ENCODE measurements at places on chromosomes 5 and 9.

DNA sequence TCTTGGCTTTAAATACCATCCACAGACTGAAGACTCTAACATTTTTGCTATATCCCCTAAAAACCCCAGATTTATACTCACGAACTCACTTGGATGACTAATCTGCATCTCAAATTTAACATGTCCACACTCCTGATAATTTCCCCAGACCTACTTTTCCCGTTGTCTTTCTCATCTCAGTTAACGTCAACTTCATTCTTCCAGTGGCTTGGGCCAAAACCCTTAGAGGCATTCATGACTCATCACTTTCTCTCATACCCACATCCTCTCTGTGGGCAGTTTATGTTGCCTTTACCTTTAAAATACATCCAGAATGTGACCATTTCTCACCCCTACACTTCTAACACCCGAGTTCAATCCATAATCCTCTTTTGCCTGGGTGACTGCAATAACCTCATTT lies 96.7 kb downstream of the EDIL3 start:
- no peak for DNase-seq

- no peak for DNase-seq
Observed at GRCh38 chr5:174271316-174271715, 225.8 kb downstream of the NSG2 start.

DNA sequence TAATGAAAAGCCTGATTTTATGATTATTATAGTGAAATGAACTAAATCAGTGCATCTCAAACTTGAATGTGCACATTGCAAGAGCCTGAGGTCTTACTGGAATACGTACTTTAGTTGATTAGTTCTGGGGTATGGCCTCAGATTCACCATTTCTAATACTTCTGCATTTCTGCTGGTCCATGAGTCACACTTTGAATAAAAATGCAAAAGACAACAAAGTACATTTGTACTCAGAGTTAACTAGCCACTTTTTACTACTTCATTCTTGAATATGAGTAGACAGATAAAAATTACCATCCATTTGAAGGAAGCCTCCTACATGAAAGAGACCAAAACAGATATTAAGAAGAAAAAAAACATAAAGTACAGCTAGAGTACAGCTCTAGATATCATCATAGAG lies 27.1 kb upstream of the PRR16 start:
- no peak for DNase-seq

DNA sequence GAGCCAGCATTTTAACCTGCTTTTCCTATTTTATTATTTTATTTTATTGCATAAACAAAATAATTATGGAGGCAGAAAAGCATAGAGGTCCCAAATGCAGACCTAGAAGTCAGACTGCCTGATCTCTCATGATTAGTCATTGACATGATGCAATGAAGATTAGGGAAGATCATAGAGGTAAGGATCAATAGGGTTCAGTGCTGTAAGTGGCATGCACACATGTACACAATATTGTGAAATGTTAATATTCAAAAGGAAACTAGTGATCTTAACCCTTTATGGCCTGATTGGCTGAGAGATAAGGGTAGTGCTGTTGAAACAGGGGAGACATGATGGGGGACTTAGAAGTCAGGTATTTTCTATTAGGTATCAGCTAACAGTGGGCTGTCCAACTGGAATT lies 1.1 kb upstream of the FRRS1L start:
- no peak for DNase-seq

DNA sequence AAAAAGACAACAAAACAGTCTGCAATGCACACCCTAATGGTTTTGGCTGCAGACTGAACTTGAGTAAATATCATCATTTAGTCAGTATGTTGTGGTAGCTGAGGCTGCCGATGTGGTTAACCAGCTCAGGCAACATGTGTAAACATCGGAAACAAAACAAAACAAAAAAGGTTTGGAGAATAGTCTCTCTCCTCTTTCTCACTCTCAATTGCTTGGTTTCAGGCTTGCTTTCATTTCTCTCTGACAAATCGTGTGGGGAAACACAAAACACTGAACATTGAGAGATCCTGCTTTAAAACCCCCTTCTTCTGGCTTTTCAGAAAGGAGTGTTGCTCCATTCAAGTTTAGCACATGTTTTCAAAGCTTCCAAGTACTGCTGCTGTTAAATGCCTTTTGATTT lies 453.3 kb downstream of the BNC2 start:
- no peak for DNase-seq

DNA sequence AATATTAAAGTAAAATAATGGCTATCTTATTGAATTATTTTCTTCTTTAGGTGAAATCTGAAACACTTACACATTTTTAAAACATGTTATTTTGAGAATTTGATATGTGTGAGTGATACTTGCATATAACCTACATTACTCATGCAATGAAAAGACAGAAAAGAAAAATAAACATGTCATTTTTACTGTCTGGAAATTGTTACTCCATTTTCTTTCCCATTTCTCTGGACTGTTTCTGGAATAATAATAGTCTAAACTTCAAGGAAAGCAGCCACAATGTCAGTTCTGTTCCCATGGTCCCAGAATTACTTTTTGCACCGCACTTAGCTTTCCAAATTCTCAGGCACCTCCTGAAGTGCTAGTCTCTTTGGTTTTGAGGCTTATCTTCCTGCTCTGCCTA lies 145.5 kb downstream of the PRR16 start:
- no peak for DNase-seq

DNA sequence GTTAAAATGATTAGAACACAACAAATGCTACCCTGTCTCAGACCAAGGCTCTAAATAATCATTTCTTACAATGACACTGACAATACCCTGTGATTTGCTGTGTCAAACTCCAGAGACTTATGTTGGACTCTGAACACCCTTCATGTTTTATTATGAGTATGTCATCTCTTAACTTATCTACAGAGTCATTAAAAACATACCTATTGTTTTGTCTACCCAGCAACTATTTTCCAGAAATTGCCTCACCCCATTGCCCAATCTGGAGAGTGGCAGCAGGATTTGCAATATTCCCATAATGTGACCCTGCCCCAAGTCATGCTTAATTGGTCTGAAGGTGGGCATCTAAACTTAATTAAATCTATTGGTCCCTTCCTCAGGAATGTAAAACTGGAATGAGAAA lies 23.0 kb upstream of the KIF2A start:
- no peak for DNase-seq

- DNase-seq, result no peak
Observed at GRCh38 chr5:35856765-35857351, at the start of gene IL7R. IL7R (plus strand) TSS chr5:35856891; CDS start chr5:35856978, 87 bp downstream.

- no peak for DNase-seq
Observed at GRCh38 chr5:10469253-10470050, 27.8 kb downstream of the ROPN1L start.

- no peak for DNase-seq
Observed at GRCh38 chr9:16316911-16317817, 553.3 kb downstream of the BNC2 start.

DNA sequence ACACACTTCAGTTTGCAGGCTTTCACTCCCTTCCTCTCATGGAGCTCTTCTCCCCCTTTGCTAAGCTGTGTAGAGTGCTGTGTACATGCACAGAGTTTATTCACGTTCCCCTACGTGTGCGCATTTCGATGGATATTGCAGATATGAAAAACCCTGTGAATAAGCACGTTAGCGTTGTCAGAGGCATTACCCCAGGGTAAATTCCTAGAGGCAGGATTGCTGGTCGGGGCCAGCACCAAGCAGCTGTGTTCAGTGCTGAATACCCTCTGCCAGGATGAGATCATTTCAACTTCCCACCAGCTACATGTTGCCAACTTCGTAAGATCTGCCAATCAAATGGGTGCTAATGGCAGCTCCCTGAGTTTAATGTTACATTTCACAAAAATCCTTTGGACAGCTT lies 172.3 kb upstream of the PPP1R26 start:
- no peak for DNase-seq

DNA sequence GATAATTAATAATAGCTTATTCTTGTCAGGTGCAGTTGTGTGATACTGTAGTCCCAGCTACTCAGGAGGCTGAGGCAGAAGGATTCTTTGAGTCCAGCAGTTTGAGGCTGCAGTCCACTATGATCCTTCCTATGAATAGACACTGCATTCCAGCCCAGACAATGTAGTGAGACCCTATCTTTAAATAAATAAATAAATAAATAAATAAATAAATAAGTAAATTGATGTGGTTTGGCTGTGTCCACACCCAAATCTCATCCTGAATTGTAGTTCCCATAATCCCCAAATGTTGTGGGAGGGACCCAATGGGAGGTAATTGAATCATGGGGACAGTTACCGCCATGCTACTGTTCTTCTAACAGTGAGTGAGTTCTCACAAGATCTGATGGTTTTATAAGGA lies 5.6 kb upstream of the ELL2 start:
- DNase-seq, result no peak

DNA sequence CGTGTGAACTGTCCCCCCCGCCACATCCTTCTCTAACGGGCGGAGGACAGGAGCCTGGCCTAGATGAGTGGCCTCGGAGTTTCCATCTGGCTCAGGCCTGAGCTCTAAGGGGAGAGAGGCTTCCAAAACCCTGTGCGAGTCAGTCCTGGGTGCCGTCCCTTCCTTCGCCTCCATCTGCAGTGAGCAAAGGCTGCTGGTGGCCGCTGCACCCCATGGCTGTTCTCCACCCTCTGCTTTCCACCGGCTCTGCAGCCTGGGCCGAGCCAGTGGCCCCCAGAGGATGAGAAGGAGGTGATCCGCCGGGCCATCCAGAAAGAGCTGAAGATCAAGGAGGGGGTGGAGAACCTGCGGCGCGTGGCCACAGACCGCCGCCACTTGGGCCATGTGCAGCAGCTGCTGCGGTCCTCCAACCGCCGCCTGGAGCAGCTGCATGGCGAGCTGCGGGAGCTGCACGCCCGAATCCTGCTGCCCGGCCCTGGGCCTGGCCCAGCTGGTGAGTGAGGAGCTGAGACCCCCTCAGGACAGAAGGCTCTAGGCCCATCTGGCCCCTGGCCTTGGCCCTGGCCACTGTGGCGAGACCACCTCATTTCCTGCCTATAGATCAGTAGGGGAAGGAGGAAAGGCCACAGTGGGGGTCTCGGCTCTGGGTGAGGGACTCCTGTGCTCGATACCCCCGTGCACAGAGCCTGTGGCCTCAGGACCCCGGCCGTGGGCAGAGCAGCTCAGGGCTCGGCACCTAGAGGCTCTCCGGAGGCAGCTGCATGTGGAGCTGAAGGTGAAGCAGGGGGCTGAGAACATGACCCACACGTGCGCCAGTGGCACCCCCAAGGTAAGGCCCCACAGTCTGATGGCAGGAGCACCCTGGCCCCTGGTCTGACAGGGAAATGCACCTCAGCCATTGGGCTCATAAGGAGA lies 3.0 kb downstream of the PKN3 start:
- DNase-seq, result no peak

- no peak for DNase-seq
Observed at GRCh38 chr9:81375187-81376100, 313.9 kb downstream of the TLE1 start.

DNA sequence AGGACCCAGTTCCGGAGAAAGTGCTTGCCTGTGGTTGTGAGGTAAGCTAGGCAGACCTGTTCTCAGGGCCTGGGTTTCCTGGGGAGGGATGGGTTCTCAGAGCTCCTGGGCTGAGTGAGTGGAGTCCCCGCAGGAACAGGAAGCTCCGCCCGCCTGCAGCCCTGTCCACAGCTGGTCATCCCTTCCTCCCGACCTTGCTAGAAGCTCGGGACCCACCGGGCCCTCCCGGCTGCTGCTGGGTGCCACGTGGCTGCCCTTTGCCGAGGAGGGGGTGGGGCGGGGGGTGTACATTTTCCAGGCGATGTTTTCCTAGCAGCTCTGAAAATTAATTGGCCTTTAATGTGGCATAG lies 198.1 kb downstream of the C9orf50 start:
- no peak for DNase-seq

DNA sequence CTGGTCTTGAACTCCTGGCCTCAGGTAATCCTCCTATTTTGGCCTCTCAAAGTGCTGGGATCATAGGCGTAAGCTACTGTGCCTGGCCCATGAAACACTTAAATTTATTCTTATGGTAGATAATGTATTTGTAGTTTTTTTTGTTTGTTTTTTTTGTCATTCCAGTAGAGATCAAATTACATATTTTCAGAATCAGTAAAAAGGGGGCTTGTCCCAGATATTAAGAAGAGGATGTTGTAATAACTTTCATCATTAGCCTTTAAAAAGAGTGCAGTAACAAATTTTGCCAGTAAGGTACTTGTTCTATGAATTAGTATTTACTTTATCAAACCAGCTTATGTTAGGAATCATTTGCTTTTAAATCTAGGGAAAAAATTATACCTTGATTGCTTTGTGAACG lies 42.6 kb downstream of the GAPVD1 start:
- DNase-seq, result no peak

DNA sequence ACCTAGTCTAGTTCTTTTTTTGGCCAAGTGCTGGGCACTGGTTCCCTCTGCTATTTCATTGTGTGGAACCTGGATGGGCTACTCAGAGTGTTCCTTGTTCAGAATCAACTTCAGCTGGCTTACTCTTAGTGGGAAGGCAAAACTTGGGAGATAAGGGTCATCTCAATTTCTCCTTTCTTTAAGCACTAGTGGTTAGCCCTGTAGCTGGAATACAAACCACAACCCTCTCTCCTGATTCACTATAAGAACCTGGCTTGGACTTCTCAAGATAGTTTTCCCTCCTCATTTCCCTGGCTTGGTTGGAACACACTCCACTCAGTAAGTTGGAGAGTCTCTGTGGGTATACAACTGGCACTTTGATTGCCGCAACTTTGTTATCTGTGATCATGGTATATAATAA lies 35.1 kb downstream of the GRIA1 start:
- no peak for DNase-seq

GRCh38 chr9:15373881-15374280 lies 48.8 kb upstream of the SNAPC3 start:
- DNase-seq, result no peak

DNA sequence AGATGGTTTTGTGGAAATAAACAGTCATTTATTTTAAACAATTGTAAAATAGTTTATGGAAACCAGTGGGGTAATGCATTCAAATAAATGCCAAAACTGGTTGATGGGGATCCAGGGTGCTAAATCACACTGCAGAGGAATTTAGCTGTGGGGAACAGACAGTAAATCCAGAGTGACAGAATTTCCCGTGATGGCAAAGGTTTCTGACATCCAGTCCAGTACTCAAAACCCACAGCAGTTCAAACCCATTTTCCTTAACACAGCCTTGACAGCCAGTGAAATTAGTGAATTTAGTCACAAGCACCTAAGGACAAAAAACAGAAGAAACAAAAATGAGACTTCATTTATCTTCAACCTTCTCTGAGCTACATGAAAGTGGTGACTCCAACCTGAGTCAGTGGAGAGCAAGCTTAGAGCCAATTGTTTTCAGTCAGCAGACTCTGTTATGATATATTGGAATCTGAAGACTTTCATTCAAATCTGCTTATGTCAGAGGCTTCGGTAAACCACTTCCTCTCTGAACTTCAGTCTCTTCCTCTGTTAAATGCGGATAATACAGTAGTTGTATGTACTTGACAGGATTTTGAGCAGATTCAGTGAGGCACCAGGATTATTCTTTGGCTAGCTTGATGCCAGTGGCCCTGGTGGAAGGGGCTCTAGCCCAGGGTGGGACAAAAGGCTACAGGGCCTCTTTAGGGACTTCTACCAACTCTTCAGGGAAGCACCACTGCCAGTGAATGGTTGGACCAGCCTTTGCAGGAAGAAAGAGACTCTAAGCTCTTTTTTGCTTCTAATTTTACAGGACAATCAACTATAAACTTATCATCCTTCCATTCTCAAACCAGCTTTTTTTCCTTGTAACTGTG lies 185.3 kb downstream of the MAPKAP1 start:
- no peak for DNase-seq

- DNase-seq, result no peak
Observed at GRCh38 chr9:76521906-76522305, 62.9 kb downstream of the GCNT1 start.

- DNase-seq, result no peak
Observed at GRCh38 chr9:121160025-121160424, 41.6 kb downstream of the RAB14 start.

GRCh38 chr9:135714242-135715055 lies 12.5 kb downstream of the KCNT1 start:
- DNase-seq, result no peak

All from stimulated activated CD8-positive, alpha-beta memory T cell treated with anti-CD3 and anti-CD28 coated beads, Interleukin-4, amount 100 ng/mL, for 1 hour (primary cell).